ENCODE measurements at places on chromosomes 6 and 20. TPM values are rescaled to one million over a fixed set of nuclear protein-coding genes. Genes with fewer than 3 reads are reported as not detected.

DNA sequence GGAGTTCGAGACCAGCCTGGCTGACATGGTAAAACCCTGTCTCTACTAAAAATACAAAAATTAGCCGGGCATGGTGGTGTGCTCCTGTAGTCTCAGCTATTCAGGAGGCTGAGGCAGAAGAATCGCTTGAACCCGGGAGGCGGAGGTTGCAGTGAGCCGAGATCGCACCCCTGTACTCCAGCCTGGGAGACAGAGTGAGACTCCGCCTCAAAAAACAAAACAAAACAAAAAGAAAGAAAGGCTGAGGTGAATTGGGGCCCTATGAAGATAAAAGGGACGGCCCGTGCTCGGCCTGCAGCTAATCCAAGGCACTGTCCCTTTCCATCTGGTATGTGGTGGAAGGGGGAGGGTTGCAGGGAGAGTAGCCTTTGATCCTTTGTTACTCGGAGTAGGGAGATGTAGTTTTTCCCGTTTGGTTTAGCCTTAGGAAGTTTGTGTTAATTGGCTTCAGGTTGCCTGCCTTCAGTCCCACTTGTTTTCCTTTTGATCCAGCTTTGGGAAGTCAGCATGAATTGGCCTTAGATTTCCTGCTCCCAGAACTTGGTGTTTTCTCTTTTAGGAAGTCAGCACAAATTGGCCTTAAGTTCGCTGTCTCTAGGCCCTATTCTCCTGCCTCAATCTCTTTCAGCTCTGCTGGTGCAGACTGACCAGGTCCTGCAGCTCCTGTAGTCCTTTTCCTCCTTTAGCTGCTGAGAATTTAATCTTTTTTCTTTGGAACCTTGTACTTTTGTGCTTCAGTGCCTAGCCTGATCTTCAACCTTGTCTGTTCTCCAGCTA lies 36.1 kb upstream of the PAQR8 start:
- DNase-seq: peak; percentile 73

DNA sequence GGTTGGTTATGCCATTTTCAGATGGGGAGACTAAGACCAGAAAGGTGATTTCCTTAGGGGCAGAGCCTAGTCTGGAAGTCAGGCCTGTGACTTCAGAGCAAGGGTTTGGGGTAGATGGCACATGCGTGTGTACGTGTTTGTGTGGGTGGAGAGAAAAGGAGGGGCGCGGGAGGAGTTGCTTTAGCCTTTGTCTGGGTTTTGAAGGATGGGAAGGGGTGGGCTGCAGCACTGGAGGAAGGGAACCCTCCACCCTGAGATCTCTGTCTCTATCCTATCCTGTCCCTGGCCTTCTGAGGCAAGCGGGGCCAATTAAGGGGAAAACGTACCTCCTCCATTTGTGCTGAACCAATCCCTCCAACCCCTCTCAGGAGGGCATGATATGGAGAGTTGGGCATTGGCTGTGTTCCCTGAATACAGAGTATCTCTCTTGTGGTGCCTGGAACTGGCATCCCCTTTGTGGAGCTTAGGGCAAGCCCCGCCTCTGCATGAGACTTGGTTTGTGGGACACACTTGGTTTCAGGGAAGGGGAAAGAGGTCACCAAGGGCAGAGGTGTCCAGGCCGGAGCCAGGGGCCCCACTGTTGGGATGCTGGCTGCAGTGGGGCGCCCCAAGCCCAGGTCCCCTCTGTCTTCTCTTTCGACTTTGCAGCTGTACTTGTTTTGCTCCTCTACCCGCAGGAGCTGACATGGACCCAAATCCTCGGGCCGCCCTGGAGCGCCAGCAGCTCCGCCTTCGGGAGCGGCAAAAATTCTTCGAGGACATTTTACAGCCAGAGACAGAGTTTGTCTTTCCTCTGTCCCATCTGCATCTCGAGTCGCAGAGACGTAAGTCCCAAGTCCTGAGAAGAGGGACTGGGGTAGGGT lies at the start of gene DBNDD2:
TSS of gene DBNDD2 (plus strand) at position 507 of the 863 bp plus-strand sequence. CDS start at position 686, 179 bp downstream.
- no peak for DNase-seq

- no peak for DNase-seq
Measured at GRCh38 chr6:150391890-150392289, 23.1 kb downstream of the IYD start.

DNA sequence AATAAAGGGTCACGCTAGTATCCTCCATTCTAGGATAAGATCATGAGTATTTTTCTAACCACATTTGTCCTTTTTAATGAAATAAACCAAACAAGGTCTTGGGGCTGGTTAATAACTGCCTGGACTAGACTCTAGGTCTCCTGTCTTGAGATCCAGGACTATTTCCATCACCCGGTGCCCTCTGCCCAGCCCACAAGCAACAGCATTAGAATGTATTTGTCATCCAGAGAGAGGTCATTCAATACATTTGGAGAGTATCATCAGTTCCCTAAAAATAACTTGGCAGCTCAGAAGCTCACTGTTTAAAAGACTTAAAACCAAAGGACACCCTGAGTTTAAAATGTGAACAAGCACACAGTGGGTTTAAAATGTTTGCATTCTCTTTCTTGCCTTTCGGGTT lies 4.4 kb upstream of the RBM24 start:
- no peak for DNase-seq

DNA sequence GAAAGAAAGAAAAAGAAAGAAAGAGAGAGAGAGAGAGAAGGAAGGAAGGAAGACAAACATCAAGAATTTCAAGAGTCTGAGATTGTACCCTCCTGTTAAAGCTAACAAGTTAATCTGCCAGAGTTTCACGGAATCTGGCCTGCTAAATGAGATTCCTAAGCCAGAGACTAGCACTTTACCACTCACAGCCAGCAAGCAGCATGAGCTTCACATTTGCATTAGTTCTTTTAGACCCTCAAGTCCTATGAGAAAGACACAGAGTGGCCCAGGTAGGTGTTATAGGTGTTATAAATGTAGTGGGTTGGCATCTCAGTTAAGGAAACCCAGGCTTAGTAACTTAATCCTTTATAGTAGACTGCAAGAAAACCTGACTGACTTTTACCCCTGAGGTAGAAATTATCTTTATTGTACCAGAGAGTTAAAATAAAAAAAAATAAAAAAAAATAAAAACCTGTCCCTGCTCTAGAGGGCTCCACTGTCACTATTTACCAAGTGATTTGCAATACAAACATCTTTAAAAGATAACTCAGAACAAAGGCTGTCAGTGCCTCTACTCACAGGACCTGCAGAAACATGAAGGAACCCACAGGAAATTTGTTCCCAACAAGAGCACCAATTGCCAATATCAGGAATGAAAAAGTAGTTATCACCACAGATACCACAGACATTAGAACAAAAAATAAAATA lies 9.7 kb upstream of the IBTK start:
- no peak for DNase-seq

GRCh38 chr6:147711476-147711875 lies 203.0 kb downstream of the SAMD5 start:
- DNase-seq: no peak

DNA sequence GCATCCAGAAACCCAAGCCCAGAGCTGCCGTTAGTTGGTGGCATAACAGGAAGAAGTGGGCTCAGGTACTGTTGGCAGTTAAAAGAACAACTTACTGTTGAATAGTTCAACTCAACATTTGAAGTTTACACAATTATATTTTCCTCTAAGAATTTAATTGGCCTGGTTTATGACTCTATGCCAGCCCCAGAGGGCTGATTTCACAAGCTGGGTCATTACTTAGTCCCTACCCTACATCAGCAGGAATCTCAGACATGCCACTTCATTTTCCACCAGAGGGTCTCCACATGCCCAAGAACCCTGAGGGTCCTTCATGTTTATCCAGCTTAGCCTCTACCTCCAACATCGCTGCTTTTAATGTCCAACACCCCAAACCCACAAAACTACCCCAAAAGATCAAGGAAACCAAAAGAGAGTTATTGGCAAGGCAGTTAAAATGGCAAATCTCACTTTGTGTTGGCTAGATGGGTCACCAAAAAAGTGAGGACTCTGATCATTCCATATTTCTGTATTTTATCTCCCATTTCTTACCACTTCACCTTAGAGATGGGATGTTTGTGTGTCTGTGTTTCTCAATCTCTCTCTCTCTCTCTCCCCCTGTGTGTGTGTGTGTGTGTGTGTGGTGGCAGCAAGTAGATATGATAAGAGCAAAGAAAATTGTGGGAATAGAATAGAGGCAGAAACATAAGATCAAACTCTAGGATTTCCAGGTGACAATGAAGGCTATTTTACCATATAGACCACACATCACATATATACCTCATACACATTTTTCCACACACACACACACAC lies 112.5 kb upstream of the TBX18 start:
- DNase-seq: no peak

DNA sequence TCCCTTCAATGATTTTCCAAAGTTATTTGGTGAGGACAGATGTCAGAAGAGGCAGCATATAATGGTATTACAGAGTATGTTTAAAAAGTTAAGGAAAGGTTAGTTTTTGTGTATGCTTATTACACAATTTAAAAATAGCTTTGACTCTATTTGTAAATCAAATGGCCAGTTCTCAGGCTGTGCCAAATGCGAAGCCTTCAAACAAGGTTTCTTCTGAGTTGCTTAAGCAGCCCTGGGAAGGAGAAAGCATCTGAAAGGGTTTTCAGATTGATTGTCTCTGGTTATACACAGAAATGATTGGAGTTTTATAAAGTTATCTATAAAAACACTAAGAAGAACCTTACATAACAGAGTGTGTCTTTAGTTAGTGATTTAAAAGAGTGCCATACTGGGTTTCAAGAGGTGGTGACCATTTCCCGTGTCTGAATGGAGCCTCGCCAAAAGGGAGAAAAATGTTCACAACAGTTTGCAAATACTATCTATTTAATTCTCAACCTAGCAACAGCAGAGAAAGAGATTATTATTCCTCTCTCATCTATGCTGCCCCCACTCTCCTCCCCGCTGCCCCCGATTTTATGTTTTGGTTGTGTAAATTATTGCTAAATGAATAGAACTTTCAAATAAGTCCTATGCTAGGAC lies 16.7 kb downstream of the CD109 start:
- no peak for DNase-seq

- no peak for DNase-seq
Measured at GRCh38 chr6:164345327-164345726, 930.8 kb downstream of the QKI start.

- no peak for DNase-seq
Measured at GRCh38 chr6:21005816-21006570, 471.7 kb downstream of the CDKAL1 start.

- no peak for DNase-seq
Measured at GRCh38 chr20:62370115-62370806, 3.1 kb upstream of the LAMA5 start.

- DNase-seq: no peak
Measured at GRCh38 chr20:528923-529604, 14.5 kb downstream of the CSNK2A1 start.

DNA sequence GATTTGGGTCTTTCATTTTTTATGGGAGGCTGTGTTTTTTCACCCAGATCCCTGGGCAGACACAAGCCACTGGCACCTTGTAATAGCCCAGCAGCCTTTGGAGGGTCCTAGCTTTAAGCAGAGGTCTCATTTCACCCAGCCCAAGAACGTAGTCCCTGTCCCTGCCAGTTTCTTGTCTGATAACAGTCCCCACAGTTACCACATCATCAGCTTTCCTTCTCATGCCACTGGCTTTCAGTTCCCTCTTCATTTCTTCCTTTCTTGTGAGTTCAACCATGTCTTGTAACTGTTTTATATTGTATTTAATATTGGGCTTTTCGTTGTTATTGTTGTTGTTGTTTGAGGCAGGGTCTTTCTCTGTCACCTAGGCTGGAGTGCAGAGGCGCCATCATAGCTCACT lies 10.6 kb downstream of the PNPLA1 start:
- DNase-seq: no peak

The PHACTR3 gene
- total RNA-seq: 23.5 TPM

The ERVFRD-1 gene
- total RNA-seq: not detected

The XKR7 gene
- 1.8 TPM for total RNA-seq

The SIRPA gene
- total RNA-seq: 34.3 TPM

The MATN4 gene
- 13.0 TPM for total RNA-seq

The MYLIP gene
- 20.1 TPM for total RNA-seq

The CLIC5 gene
- total RNA-seq: 5.1 TPM
